ENCODE measurements at places on chromosomes 5 and 9.

GRCh38 chr5:138819081-138819480 is 56.1 kb downstream of the LRRTM2 start:
- H3K27ac ChIP-seq, result no peak overlapping the region
- no peak overlapping the region for H3K4me3 ChIP-seq
- H3K4me1 ChIP-seq, result no peaks in the 10 kb centered on the region
- no peaks in the 10 kb centered on the region for H3K36me3 ChIP-seq
- no peak for DNase-seq
- no peaks in the 10 kb centered on the region for H3K27me3 ChIP-seq

DNA sequence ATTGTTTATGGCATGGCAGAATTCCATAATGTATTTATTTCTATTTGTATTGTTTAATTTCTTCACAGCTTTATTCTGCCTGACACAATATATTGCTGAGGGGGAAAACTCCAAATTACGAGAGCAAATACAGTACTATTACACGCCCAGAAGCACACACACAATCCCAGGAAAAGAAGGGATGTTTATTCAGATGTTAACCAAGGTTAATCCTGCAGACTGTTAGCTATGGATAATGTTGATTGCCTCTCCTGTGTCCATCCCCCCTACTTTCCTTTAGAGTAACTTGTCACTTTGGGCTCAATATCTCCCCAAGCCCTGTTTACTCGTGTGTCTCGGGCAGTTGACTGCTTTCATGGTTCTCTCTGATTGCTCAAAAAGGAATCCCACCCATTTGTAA is 84.2 kb upstream of the ERCC6L2 start:
- H3K36me3 ChIP-seq, result no peaks in the 10 kb centered on the region
- H3K4me3 ChIP-seq, result no peak overlapping the region
- no peak overlapping the region for H3K27ac ChIP-seq
- H3K27me3 ChIP-seq, result no peaks in the 10 kb centered on the region

DNA sequence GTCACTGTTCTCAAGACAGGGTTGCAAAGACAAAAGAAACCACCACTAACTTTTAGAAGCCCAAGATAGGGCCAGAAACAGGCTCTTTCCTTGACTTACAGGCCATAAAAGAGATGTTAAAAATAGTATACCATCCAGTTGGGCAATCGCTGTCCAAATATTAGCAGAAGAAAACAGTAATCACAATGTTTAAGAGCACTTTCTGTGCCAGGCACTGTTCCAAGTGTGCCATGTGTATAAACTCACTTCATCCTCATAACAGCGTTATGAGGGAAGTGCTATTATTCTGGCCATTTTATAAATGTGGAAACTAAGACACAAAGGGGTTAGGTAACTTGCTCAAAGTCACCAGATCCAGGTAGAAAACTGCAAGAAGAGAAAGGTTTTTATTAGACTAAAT is 111.7 kb downstream of the KCNN2 start:
- DNase-seq, result no peak
- H3K4me3 ChIP-seq, result no peak overlapping the region
- H3K27ac ChIP-seq, result no peak overlapping the region

GRCh38 chr5:9363449-9363848 is 182.4 kb downstream of the SEMA5A start:
- peak; percentile 71 for DNase-seq
- no peaks in the 10 kb centered on the region for H3K36me3 ChIP-seq
- H3K4me1 ChIP-seq, result peaks cover 7% of the 10 kb centered on the region
- H3K27me3 ChIP-seq, result no peaks in the 10 kb centered on the region

- no peaks in the 10 kb centered on the region for H3K36me3 ChIP-seq
- no peak overlapping the region for H3K27ac ChIP-seq
- H3K4me3 ChIP-seq, result no peak overlapping the region
- no peak for DNase-seq
- no peaks in the 10 kb centered on the region for H3K27me3 ChIP-seq
Observed at GRCh38 chr5:56321236-56321881, 88.2 kb upstream of the ANKRD55 start.

- no peak overlapping the region for H3K27ac ChIP-seq
- DNase-seq, result peak; percentile 96
- H3K4me3 ChIP-seq, result no peak overlapping the region
- no peaks in the 10 kb centered on the region for H3K27me3 ChIP-seq
Observed at GRCh38 chr9:129884220-129885017, 49.2 kb downstream of the USP20 start.
